AG09309 (cell line): ENCODE measurements at places on chromosomes 4 and X.
A peak's percentile ranks its signal among the peaks of the same experiment; 100 is the strongest.

DNA sequence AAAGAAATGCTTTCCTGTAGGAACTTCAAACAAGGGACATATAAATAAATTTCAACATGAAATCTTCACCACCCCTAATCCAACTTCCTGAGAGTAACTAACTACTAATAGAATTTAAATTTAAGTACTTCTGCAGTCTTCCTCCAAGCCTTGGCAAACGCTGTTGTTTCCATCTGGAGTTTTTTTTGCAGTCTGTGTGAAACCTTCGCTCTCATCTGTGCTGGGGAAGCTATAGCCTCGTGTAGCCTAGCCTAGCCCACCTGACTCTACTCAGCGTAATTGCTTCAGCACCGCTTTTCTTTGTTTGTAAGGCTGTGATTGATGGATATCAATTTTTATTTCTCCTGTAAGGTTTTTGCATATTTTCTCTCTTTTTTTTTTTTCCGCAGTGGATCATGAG is 30.9 kb downstream of the STOX2 start:
- no peak for DNase-seq

- no peak for DNase-seq
Measured at GRCh38 chr4:180926277-180926676, 1316.9 kb upstream of the TENM3 start.

- no peak for DNase-seq
Measured at GRCh38 chr4:123064390-123064789, 142.0 kb upstream of the NUDT6 start.

GRCh38 chr4:132218406-132218805 is 930.7 kb upstream of the PCDH10 start:
- no peak for DNase-seq

GRCh38 chrX:50183891-50184290 is 16.9 kb downstream of the AKAP4 start:
- no peak for DNase-seq

DNA sequence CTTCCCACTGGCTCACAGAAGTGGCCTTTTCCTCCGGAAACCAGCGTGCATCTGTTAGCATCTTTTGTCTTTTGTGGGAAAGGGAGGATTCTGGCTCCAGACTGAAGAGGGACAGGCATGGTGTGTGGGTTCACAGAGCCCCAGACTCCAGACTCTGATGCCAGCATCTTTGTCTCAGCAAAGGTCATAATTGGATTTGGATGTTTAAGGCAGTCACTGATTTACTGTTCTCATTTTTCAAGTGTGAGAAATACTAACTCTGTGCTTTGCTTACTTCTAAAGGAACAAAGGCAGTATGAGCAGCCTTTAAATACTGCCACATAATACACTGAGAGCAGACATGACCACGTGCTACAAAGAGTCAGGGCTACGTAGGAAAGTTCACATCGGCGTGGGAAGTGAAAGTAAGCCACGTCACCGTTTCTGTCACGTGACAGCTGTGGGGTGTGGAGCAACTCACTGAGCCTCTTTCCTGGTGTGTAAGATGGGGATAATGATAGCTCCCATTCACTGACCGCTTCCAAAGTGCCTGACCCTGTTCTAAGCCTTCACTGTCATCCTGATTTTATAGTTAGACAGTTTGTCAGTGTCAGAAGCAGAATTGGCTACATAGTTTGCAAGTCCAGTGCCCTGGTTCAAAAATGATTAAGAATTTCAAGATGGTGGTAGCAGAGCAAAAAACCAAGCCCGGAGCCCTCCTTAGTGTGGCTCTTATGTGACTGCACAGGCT is 24.8 kb upstream of the TMSB4X start:
- peak; percentile 84 for DNase-seq

- no peak for DNase-seq
Measured at GRCh38 chr4:82437285-82438005, 7.1 kb downstream of the ENOPH1 start.

DNA sequence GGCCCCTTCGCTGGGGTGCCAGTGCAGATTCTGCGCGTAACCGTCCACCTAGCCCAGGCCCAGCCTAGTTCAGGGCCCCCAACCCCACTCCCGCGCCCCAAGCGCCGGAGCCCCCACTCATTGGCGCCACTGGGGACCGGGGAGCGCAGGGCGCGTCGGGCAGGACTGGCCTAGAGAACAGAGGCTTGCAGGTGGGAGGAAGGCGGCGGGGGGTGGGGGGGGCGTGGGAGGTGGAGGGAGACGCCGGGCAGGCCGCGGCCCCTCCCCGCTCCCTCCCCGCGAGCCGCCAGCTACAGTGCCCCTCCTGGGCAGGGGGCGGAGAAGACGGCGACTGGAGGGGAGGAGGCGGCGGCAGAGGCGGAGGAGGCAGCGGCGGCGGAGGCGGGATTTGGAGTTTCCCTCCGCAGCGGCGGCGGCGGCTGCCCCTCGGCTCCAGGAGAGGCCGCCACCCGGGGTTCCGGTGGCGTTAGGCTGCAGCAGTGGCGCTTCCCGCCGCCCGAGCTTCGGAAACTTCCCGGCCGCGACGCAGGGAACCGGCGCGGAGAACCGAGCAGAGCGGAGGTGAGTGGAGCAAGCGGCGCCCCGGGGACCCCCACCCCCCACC is 4.8 kb upstream of the DUSP9 start:
- no peak for DNase-seq

DNA sequence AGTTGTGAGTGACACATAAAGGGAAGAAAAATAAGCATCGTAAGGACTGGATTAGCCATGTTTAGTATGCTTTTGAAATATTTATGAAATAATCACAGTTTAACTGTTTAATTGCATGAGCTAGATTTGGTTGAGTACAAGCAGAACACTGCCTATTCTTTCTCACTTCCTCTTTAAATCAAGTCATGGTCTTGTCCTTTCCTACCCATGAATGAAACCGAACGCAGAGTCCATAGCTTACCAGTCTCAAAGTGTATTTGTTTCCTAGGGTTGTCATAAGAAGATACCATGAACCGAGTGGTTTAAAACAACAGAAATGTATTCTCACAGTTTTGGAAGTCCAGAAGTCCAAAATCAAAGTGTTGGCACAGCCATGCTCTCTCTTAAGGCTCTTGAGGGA is 684.0 kb upstream of the MAGEB2 start:
- DNase-seq, result no peak

DNA sequence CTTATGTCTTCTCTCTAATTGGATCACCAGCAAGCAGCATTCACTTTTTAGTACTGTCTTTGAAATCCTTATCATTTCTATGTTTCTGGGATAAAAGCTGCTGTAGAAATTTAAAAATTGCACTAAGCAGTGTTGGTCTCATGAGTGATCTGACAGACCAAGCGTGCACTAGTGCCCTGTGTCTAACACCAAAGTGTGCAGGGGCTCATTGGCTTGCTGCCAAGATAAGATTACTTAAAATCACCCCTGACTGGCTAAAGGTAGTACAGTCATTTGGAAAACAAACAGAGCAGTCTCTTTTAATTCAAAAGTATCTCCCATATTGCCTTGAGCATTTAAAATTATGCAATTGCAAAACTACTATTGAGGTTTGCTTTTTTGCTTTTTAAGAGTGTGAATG is 304.6 kb downstream of the ARAP2 start:
- no peak for DNase-seq

DNA sequence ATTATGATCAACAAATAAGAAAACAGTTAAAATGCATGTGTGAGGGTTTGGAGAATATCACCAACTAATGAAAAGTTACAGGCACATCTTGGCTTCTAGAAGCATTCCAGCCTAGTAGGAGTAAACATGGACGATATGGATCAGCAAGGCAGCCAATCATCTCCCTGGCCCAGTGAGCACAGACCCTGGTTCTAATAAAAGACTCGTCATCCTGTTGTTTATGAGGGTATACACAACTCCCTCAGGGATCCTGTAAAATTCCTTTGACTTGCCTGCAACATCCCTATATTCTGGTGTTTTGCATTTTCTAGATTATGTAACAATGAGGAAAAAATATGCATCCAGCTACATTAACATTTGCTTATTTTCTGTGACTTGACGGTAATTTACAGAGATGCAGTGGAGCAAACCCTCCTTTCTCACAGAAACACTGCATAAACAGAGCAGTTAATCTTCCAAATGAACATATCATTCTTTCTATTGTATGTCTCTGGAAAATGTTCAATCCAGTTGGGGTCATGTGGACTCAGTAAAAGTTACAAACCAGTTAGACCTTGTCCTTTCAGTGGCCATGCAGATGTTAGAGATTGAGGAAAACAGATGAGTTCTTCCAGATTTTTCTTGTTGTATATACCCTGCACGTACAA is 88.9 kb upstream of the NDP start:
- DNase-seq, result no peak

DNA sequence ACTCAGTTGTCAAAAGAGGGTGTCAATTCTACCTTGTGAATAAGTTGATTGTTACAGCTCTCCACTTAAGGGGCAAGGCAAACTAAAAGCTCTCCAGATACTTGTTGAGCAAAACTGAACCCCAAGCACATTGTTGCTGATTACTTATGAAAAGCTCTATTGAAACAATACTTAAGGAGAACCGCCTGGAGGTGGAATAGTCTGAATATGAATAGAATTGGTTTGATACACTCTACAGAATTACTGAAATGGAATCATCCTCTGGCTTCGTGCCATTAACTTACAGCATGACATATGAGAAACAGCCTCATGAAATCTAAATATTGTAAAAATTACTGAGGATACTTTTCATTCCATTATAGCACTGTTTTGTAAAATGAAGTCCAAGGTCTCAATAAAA is 127.0 kb upstream of the SH3RF1 start:
- DNase-seq, result no peak

DNA sequence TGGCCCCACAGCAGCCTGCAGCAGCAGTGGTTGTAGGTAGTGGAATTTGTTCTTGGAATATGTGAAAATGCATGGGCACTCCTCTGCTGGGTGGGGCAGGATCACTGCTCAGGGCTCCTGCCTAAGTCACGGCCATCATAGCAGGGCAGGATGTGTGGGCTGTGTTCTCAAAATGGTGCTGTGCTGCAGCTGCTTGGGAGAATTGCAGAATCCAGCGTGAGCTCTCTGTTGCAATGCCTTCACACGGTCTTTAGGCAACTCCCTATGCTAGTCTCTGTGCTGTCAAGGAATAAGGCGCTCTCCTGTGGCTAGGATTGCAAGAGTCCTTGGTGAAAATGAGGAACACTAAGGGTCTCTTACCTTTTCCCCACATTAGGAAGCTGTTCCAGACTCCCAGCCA is 42.9 kb downstream of the F8 start:
- no peak for DNase-seq

DNA sequence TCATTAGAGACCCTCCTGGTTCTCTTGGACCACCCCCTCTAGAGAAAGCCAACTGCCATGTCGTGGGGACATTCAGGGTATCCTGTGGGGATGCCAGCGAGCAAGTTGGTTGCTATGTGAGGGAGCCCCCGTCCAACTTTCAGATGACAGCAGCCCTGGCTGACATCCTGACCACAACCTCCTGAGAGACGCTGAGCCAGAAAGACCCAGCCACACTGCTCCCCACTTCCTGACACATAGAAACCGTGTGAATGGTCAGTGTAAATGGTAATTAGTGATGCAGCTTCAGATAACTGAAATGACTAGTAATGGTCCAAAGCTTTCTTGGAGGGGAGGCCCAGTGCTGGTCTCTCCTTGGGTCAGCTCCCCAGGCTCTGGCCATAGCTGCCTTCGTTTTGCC is 10.8 kb downstream of the CLCN4 start:
- no peak for DNase-seq

- DNase-seq, result peak; percentile 98
Measured at GRCh38 chr4:7960790-7961655, 21.4 kb upstream of the AFAP1 start.
